Uterus (tissue), 4 donors: ENCODE measurements at places on chromosomes 16 and 17. TPM values are rescaled to one million over a fixed set of nuclear protein-coding genes. Genes with fewer than 3 reads are reported as not detected.

DNA sequence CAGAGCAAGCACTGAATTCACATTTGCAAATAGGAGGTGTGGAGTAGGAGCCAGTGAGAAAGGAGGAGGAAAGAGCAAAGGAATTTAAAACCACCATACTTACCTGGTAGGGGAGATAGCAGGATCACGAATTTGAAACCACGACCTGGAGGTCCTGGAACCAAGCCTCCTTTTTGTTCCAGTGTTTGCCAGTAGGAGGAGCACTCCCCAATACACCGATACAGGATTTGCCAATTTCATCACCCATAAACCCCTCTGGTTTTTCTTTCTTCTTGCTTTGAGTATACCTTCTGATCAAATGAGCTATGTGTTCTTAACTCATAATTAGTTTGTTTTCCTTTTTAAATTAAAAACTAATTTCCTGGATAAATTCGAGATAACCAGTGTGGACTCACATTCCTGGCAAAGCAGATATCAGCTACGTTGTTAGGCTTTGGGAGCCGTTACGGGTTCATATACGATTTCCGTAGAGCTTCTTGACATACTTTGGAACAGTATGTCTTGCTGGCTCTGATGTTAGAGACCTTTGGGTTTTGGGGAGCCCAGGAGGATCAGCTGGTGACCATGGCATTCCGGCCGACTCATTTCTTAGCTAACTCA is 22.7 kb downstream of the BCO1 start:
- no peak for DNase-seq
- H3K4me1 ChIP-seq = no peaks in the 10 kb centered on the region
- no peaks in the 10 kb centered on the region for H3K27me3 ChIP-seq
- H3K36me3 ChIP-seq = no peaks in the 10 kb centered on the region
- no peak overlapping the region for H3K4me3 ChIP-seq
- H3K27ac ChIP-seq = no peak overlapping the region

DNA sequence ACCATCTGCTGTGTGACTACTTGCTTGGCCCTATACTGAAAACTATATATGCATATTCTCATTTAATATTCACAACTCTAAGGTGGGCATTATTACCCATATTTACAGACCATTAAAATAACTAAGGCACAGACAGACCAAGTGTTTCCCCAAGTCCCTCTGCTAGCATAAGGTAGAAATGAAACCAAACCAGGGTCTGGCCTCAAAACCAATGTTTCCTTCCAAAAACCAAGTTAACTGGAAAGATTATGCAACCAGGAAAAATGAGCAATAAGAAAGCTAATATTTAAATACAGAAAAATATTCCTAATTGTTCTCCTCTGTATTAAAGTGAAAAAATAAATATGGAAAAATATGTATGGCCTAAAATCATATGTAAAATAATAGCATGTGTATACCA is 50.1 kb downstream of the XPO6 start:
- no peaks in the 10 kb centered on the region for H3K4me1 ChIP-seq
- H3K4me3 ChIP-seq = no peak overlapping the region
- no peak overlapping the region for H3K27ac ChIP-seq
- H3K36me3 ChIP-seq = no peaks in the 10 kb centered on the region
- H3K27me3 ChIP-seq = no peaks in the 10 kb centered on the region
- DNase-seq = no peak

DNA sequence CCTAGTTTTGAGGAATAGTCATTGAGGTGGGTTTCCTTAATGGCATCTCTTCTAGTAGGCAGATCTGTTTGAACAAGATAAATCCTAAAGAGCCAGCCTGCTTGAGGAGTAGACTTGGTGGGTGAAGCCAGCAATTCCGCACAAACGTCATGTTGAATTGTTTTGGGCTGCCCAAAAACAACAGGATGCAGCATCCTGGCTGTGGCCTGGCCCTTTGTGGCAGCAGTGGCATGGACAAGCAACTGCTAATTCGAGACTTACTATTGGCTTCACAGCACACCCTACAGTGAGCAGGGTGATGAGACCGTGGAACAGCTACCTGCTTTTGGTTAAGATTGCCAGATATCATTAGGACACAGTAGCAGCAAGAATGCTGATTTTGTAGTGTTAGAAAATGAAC is 9.3 kb upstream of the VPS4A start:
- H3K4me3 ChIP-seq = no peak overlapping the region
- DNase-seq = no peak
- H3K27me3 ChIP-seq = no peaks in the 10 kb centered on the region

The UNC13D gene
- total RNA-seq = 32.7 TPM

The OR4D1 gene
- not detected for total RNA-seq

The GAS7 gene
- 52.8 TPM for total RNA-seq
